Brain pericyte (primary cell): ENCODE measurements at places on chromosomes 5 and 9.

- no peak for DNase-seq
Measured at GRCh38 chr9:1454616-1455347, 404.6 kb downstream of the DMRT2 start.

GRCh38 chr5:490116-491106, 33.8 kb downstream of the SLC9A3 start:
- DNase-seq, result no peak

DNA sequence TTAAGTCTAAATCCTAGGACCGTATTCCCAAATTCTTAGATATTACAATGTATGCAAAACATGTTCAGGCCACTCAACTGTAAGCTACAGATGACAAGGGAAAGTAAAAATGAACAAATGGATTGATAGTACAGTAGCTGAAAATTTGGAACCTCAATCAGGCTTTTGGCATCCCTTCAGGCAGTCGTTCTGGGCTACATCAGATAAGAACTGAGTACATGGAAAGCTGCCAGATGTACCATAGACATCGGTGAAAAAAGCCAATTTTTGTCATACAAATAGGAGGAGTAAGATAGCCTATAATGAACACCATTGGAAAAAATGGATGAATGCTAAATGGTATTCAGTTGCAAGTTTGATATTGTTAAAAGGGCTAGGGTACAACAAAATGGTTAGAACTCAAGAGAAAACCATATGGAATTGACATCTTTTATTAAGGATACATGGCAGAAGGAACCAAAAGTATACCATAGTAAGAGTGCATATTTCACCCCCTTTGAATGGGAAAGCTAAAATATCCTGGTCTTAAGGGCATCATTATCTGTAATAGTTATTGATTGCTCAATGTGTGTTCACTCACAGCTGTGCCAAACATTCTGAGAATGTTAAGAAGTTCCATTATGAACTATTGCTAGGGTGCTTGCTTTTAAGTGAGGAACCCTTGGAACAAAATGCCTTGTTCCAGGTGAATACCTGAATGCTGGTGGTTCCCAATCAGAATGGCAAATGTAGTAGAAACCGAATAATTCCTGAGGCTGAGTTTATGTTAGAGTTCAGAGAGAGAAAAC, 86.4 kb downstream of the NR3C1 start:
- DNase-seq, result no peak

GRCh38 chr5:91058575-91058974, 324.5 kb downstream of the ARRDC3 start:
- no peak for DNase-seq

GRCh38 chr9:104556830-104557634, 11.9 kb upstream of the OR13C8 start:
- DNase-seq, result no peak
